ENCODE measurements at places on chromosomes 5 and 9.

GRCh38 chr5:9572246-9572645 is 26.4 kb upstream of the SEMA5A start:
- DNase-seq, result no peak

DNA sequence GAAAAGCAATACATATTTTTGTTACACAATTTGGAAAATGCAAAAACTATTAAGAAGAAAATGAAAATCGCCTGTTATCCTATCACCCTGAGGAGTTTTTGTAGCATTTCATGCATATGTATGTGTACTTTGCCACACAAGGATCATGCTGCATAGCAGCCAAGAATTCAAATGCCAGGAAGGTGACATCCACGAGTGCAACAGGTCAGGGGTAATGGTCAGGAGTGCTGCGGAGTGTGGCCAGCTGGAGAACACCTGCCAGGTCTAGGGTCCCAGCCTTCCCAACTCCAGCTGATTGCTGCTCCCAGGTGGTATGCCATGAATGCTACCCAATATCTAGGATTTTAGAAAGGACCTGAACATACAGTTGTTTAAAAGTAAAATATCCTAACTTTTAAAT is 617.1 kb downstream of the PRELID2 start:
- no peak for DNase-seq

GRCh38 chr9:13750639-13751038 is 471.1 kb upstream of the MPDZ start:
- no peak for DNase-seq

- no peak for DNase-seq
Observed at GRCh38 chr5:94326586-94326985, 291.8 kb downstream of the KIAA0825 start.

DNA sequence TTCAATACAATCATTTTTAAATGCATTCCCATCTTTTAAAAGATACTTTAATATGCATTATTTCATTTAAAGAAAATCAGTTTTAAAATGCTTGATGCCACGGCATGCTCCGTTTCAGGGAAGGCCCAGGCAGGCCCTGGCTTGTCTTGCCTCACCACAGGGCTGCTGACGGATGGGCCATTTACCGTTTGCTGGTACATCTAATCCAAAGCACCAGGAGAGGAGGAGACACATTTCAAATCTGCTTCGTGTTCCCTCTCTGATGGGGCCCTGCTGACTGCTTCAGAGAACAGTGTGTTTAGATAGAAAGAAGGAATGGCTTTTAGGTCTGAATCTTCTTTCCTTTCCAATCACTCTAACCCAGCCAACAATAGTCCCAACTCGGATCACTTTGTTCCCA is 185.2 kb downstream of the DCP2 start:
- no peak for DNase-seq

GRCh38 chr5:60509519-60509918 is 190.4 kb downstream of the DEPDC1B start:
- DNase-seq, result no peak

DNA sequence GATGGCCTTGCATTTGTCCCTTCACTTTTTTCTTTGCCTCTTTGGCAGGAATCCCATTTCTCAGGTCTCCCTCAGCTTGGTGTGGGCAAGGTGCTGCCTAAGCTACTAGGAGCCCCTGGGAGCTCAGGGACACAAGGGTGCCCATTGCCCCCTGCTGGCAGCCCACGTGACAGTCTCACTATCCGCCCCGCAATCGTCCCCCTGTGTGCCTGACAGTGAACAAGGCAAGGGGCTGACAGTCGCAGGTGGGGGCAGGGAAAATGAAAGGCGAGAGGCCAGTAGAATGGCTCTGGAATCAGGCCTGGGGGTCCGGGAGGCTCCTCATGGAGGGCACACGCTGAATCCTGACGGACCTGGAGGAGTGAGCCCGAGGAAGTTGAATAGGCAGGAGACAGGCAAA is 2.0 kb upstream of the PCDH12 start:
- no peak for DNase-seq

DNA sequence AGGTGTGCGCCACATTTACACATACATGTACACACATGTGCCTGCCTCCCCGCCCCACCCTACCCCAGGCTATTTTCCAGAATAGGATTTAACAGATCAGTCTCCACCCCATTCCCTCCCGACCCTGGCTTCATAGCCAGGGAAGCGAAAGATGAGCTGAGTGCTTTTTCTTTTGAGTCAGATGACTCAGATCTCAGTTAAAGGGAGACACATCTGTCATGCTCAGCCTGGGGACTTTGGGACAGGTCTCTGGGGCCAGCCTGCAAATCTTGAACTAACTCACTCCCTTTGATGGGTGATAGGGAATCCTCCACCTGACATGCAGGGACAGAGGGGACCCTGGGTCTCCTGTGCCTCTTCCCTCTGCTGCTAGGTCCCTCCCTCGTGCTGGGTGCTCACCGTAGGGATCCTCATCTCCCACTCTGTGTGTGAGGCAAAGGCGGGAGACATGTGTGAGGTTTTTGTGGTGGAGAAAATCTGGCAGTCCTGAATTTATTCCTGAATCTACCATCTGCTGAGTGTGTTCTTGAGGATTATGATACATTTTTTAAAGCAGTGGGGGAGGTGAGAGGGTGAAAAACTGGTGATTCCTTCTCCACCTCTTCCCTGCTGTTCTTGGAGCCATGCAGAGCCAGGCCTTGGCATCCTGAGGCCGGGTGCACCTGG is 37.7 kb downstream of the NEUROG1 start:
- no peak for DNase-seq

DNA sequence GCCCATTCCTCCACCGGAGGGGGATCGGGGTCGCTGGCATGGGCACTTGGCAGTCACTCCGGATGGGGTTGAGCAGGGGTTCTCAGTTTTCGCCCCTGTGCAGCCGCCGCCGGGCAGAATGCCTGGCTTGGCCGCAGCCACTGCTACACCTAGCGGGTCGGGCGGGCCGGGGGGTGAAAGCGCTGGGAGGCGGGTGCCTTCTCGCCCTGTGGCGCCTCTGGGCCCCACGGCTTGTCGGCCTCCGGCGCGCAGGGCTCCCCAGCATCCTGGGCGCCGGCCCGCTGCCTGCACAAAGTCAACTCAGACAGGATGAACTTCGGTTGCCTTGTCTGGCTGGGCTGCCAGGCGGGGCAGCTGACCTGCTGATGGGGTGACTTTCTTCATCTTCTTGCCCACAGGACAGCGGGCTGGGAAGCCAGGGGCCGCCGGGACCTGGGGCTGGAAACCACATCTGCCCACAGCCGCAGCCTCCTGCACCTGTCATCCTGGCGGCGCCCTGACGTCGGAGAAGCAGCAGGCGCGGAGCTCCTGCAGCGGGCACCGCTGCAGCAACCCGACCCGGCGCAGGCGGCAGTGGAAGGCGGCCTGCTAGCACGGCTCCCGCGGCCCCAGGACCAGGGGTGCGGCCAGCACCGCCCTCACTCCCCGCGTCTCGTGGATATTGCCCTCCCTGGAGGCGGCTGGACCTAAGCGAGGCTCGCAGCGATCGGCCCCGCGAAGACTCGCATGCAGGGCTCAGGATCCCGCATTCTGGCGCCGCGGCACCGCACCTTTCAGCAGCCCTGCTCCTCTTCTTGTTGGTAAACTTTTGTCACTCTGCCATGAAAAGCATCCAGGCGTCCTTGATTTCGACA is 1.3 kb upstream of the ANKRD18A start:
- DNase-seq, result no peak

- no peak for DNase-seq
Observed at GRCh38 chr9:18976221-18976708, 56.7 kb downstream of the SAXO1 start.

DNA sequence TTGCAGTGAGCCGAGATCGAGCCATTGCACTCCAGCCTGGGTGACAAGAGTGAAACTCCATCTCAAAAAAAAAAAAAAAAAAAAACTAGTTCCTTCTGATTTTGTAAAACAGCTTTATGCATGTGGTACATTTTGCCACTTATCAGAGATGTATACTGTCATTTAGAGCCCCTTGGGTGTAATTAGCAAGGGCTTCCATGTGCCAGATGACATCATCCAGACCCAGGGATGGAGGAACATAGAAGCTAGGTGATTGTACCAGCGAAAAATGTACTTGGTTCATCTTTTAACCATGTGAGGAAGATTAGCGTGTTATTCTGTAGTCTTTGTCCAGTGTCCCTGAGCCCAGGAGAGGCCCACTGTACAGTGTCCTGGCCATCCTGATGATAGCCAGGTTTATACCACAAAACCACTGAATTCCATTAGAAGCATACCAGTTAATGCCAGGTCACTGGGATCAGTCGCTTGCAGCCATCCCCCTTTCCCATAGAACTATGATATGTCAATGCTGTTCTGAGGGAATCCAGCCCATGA is 239.3 kb upstream of the SGCD start:
- DNase-seq, result no peak

GRCh38 chr9:93588641-93589609 is 12.5 kb downstream of the PHF2 start:
- no peak for DNase-seq

GRCh38 chr9:13665418-13666066 is 386.1 kb upstream of the MPDZ start:
- peak; percentile 12 for DNase-seq

DNA sequence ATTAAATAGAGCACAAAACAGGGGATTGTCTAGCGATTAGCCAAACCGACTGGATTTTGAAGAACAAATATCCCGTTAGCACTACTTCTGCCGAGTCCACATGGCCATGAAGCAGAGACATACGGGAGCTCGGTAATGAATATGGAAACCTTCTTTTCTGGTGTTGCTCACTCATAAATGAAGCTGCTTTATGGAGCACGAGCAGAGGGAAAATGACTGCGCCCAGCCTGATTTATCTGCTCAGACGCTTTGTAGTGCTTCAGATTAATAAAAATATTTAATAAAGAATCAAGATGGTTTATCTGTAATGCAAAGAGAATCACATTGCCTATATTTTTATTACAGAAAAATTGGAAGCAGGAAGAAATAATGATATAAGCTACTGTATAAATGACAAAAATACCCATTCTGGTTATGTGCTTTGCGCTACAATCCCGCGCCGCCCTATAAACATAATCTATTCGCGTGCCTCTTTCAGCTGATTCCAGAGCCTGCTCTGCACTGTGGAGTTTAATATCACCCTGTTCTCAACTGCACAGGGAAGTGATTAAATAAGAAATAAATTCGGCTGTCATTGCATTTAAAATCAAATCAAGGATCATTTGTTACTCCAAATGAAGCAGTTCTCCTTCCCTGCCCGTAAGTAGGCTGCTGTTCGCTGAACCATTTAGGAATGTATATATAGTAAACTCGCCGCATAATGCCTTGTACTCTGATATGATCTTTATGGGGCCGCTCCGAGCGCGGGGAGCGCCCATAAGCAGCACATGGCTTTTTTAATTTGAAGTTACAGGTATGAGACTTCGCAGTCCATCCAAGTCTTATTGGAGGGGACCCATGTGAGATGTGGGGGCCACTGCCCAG is 22.3 kb upstream of the UBAC1 start:
- DNase-seq, result no peak

- no peak for DNase-seq
Observed at GRCh38 chr5:82584631-82585030, 306.5 kb upstream of the RPS23 start.

DNA sequence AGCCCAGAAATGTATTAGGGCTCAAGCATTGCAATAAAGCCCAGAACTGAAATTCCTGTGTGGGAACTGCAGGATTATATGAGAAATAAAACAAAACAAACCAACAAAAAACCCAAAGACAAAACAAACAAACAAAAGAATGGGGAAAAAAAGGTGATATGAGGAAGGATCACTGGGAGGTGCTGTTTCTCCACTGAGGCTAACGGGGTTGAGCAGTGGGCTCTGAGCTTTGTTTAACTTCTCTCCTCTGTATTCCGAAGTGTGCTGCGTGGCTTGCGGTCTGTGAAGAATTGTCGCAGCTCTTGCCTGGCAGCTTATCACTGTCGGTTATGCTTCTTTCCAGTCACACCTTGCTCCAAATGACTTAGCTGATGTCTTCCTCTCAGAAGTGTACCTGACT is 106.3 kb downstream of the TENT4A start:
- DNase-seq, result no peak

DNA sequence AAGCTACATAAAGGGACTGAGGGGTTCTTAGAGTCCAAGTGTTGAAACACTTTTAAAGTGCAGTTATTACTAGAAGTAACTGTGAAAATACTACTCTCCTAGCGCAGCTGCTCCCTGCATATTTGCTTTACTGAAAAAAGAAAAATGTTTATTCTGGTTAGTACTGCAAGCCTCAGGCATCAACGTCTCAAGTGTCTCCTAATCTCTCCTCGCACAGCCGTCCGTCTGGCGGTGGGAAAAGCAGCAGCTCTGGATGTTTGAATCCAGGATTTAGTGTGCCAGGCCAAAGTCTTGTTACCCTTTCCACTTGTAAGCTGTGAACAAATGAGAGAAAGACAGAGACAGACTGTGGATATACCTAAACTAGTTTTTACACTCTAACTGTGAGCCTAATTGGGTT is 31.1 kb downstream of the RORB start:
- DNase-seq, result no peak

GRCh38 chr9:77291714-77292113 is 114.4 kb downstream of the VPS13A start:
- no peak for DNase-seq

GRCh38 chr5:39584927-39585326 is 160.1 kb upstream of the DAB2 start:
- peak; percentile 32 for DNase-seq

DNA sequence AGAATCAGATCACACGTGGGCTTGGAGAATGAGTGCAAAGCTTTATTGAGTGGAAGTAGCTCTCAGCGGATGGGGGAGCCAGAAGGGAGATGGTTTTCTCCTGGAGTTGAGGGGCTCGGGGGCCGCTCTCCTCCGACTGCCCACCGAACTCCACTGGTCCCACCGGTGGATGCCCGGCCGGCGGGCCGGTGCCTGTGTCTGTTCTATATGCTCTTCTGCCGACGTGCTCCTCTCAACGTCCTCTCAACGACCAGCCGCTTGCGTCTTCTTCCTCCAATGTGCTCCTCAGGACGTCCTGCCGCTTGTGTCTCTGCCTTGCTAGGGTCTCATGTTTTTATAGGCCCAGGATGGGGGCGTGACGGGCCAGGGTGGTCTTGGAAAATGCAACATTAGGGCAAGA is 161.9 kb downstream of the MUSK start:
- no peak for DNase-seq

DNA sequence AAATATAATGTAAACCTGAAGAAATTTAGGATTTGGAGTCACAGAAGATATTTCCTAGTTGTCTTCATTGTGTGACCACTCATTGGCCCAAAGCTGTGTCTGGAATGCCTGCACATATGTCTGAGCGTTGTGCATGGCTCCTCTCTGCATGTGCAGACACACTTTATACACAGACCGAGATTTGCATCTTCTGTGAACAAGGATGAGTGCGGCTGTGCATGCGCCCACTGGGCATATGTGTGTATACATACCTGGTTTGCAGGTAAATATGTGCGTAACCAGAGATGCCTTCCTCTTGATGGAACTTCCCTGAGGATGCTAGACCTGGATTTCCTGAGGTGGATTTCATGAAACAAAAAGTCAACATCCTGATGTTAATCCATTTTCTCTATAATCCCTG is 19.1 kb downstream of the PHF2 start:
- no peak for DNase-seq
